Cardiac fibroblast (primary cell): ENCODE measurements at places on chromosomes 4 and X.
A peak's percentile ranks its signal among the peaks of the same experiment; 100 is the strongest.

GRCh38 chr4:20621476-20621875 is 78.8 kb upstream of the PACRGL start:
- DNase-seq = no peak

- DNase-seq = no peak
Observed at GRCh38 chr4:150904671-150905070, 110.4 kb downstream of the LRBA start.

GRCh38 chr4:78250500-78250899 is 193.4 kb downstream of the FRAS1 start:
- DNase-seq = no peak

GRCh38 chr4:180668732-180669131 is 1574.5 kb upstream of the TENM3 start:
- DNase-seq = no peak

- DNase-seq = peak; percentile 24
Observed at GRCh38 chrX:101078716-101079598, at the start of gene TMEM35A. Gene TMEM35A (plus strand): TSS chrX:101078879. CDS start chrX:101079003, 124 bp downstream.

DNA sequence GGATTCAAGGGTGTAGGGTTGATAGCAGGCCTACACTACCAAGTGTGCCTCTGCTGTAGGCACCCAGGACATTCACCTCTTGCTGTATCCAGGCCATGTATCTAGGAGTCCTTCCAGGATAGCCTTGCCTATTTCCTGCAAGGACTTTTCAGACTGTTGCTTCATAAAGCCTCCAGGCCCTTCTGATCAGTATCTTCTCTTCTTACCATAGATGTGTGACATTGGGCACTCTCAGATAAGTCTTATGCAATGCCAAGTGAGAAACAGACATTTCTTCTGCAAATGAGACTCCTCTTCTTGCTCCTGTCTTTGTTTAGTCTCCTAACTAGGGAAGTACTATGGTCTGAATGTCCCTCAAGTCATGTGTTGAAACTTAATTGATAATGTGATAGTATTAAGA is 386.8 kb downstream of the ANKRD50 start:
- no peak for DNase-seq

GRCh38 chr4:1628892-1629698 is 55.0 kb downstream of the FAM53A start:
- DNase-seq = peak; percentile 47

DNA sequence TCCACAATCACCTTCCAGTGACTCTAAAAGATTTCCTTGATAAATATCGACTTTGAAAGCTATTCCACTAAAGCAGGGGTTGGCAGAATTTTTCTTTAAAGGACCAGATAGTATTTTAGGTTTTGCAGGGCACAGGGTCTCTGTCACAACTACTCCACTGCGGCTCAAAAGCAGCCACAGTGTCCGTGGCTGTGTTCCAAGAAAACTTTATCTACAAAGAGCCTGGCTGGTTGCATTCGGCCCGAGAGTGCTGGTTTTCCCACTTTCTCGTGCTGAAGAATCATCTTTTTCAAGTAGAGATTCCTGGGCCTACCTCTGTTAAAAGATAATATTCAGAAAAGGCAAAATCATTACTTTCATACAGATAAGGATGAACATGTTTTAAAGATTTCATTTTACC is 55.6 kb downstream of the TSPAN7 start:
- no peak for DNase-seq

DNA sequence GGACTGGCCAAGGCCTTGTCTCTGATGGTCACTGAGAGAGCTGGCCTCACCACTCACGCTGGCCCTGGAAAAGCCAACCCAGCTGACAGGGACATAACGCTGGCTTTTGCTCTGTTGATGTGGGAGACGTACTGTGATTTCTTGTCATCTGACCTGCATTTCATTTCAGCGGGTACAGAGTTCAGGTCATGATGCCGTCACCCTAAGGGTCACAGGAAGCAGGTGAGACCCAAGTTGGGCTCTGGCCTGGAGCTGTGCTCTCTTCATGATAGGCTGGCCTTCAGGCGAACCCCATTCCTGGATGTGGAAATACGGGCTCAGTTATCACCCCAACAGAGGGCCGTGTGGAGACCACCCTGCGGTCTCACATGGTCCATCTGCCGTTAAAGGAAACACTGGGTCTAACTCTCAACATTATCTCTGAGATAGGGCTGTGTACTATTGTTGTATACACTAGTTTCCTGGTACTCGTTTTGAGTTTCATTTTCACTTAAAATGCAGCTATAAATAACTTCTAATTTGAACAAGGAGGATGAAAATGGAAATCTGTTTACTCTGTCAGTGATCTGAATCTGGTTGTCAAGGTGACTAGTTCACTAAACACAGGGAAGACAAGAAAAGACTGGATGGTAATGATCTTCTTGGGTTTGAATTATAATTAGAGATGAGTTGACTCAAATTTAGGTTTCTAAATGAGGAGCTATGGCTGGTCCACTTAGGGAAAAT is 89.1 kb downstream of the TBC1D9 start:
- no peak for DNase-seq

GRCh38 chr4:4361883-4362282 is 25.0 kb upstream of the NSG1 start:
- DNase-seq = no peak

DNA sequence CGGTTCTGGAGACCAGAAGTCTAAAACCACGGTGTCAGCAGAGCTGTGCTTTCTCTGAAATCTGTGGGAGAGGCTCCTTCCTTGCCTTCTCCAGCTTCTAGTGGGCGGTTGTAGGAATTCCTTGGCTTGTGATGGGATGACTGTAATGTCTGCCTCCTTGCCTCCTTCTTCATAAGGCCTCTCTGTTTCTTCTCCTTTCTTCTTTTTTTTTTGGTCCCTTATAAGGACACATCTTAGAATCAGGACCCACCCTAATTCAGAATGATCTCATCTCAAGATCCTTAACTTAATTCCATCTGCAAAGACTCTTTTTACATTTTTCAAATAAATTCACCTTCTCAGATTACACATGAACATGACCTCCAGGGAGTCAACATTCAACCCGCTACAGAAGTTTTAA is 186.9 kb downstream of the STK32B start:
- no peak for DNase-seq

GRCh38 chr4:5839751-5840674 is 52.9 kb downstream of the CRMP1 start:
- peak; percentile 83 for DNase-seq

GRCh38 chrX:150683536-150684146 is 9.6 kb upstream of the MTMR1 start:
- DNase-seq = peak; percentile 52

DNA sequence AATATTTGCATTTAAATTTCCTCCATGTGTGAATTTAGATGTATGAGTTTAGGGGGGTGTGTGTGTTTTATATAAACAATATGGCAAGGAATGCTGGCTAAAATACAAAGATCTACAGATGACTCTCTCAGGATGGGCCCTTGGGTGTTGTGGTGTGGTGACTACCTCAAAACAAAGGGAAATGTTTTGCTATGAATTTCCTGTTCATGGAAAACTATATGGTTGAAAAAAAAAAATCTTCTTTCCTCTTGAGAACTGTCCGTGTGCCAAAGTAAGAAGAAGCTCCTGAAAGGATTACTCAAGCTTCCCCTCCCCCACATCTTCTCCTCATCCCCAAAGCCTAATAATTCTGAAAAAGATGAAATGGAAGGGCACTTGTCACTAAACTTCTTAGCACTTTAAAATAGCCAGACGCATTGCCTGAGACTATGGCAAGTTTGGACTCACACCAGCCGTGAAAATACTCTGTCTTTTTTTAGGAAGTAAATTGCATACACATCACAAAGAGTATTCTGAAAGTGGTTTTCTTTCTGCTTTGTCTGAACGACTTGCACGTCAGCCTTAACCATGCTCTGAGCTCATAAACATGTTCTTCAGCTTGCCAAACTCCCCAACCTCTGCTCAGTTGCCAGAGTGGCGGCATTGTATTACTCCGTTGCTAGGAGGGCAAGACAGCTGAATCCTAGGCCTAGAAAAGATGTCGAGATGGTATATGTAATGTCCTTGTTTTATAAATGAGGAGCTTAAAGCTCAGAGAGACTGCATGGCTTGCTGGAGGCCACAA is 250.4 kb upstream of the JADE1 start:
- peak; percentile 88 for DNase-seq

DNA sequence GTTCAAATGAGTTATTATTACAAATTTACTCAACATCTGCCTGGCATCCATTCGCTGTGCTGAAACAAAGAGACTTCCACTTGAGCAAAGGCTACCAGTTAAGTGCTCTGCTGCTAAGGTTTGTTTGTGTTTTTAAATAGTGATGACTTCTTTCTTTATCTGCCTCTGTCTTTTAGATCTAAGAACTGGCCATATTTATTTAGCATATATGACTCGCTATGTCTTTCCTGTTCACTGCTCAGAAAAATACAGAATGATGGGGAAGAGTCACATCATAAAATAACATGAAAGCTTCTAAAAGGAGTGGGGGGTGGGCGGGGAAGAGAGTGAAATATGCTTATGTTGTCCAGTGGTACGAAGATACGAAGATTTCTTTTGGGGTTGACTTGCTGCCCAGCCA is 322.2 kb downstream of the GPAT3 start:
- no peak for DNase-seq

DNA sequence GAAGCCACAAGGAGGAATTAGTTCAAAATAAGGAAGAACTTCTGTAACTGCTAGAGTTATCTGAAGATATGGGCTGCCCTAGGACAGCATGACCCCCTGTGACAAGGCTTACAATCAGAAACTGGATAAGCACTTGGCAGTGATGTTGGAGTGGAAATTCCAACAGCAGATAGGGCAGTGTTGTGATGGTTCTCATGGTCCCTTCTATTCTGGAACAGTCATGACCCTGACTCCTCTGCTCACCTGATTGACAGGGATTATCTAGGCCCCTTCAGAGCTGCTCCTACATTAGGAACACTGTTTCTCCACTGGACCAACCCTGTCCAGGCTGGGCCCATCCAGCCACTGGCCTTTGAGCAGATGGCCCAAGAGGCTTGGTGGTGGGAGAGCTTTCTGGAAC is 17.9 kb downstream of the NALF2 start:
- DNase-seq = no peak

- DNase-seq = no peak
Observed at GRCh38 chrX:121122332-121122731, 74.9 kb downstream of the GLUD2 start.

DNA sequence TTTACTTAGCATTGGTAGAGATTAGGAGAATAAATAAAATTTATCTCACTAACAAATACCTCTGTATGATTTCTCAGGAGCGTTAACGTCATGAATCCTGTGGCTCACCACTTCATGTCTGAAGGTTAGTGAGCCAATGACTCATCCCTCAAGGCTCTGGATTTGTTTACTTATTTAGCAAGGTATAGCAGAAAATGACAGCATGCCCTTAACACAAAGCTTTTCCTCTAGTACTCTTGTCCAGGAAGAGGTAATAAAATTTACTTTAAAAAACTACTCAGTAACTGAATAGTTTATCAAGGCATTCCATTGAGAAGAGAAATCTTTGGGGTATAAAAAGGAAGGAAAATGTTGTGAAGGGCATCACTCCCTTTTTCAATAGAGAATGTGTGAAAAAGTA is 823.8 kb downstream of the CCSER1 start:
- DNase-seq = peak; percentile 41

DNA sequence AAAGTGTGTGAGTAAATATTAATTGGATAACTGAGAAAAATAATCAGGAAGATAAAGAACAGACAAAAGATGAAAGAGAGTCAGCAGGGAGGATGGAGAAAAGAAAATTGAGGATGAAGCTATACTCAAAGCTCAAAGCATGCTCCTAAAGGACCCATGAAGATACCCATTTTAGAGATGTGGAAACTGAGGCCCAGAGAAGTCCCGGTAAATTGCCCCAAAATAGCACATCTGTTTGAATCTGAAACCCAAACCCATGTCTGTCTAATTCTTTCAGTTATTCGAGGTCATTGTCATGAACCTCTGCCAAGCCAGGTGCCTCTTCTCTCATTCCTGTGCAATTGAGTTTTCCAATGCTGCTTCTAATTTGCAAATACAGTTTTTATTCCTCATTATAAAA is 29.6 kb upstream of the MSX1 start:
- DNase-seq = no peak

GRCh38 chr4:57103051-57103450 is 7.1 kb downstream of the IGFBP7 start:
- peak; percentile 68 for DNase-seq

- DNase-seq = no peak
Observed at GRCh38 chr4:86968547-86968946, 33.7 kb downstream of the AFF1 start.

DNA sequence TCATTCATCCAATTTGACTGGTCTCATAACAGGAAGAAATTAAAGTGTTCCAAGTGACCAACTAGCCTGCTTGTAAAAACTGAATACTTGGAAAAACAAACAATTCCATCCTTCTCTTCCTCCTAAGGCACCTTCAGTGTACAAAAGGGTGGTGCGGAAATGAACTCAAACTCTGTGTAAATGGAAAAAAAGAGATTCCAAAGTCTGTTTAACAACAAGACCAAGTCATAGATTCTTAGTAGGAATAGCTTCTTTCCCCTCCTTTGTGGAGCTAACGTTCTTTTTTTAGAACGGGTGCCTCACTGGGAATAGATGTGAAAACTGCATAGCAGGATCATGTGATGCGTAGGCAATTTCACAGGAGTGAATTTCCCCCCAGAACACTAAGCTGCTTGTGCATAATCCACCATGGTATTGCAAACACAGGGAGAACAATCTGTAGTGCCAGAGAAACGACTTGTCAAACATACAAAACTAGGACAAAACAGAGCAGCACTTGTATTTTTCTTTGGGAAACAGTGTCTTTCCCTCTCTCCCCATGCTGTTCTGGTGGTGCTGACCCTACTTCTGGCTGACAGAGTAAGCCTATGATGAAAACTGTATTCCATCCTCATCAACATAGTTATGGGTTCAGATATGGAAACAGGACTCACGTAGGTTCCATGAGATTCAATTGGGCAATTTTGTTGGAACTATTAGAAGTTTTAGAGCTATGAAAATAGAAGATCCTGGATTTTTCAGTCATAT is 13.2 kb upstream of the SOD3 start:
- peak; percentile 26 for DNase-seq

DNA sequence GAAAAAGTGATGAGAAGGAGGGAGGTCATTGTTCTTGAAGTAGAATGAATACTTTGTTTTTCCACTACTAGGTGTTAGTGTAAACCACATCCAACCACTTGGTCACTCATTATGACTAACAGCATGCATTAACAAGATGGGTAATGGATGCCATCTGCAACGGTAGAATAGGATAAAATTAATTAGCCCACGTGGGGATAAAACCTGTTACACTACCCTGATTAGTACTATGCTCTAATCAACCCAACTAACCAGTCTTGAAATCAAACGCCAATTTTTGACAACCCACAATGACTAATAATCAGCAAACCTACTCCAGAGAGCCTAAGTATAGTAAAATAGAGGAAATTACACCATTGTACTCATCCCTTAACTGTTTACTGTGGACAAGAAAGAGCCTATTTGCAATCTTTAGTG is 93.4 kb upstream of the MCF2 start:
- no peak for DNase-seq

DNA sequence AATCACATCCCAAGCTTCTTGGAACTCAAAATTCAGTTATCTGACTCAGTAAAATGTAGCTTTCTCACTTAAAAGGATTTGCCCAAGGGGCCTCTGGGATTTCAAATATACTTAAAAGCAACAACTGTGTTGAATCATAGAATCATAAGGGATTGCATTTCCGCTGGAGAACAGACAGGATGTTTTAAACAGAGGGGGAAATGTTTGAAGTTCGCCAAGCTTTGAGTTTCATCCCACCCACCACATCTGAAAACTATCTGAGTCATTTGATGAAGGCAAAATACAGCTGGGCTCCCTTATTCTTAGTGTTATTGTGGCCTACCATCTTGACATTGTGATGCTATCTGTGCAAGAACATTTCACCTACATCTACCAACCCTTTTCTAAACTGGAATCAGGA is 73.5 kb downstream of the PPP1R2C start:
- DNase-seq = peak; percentile 46
